Camera-type eye (tissue), 1 donor: ENCODE measurements at places on chromosomes 12 and 14. TPM values are rescaled to one million over a fixed set of nuclear protein-coding genes. Genes with fewer than 3 reads are reported as not detected.

The POTEG gene
- total RNA-seq, result not detected

The HOXC10 gene
- total RNA-seq, result not detected

The DLGAP5 gene
- total RNA-seq, result 10.7 TPM

The PIWIL1 gene
- total RNA-seq, result 1.5 TPM

The SLC35E3 gene
- total RNA-seq, result 8.1 TPM

The SLC39A2 gene
- total RNA-seq, result 0.49 TPM

The SEL1L gene
- 65.0 TPM for total RNA-seq

The AKAP3 gene
- total RNA-seq, result 0.99 TPM

The OR11H6 gene
- not detected for total RNA-seq
